ENCODE measurements at places on chromosomes 2 and 18.
A peak's percentile ranks its signal among the peaks of the same experiment; 100 is the strongest.

- no peak for DNase-seq
Measured at GRCh38 chr2:71782323-71782722, 329.0 kb downstream of the DYSF start.

DNA sequence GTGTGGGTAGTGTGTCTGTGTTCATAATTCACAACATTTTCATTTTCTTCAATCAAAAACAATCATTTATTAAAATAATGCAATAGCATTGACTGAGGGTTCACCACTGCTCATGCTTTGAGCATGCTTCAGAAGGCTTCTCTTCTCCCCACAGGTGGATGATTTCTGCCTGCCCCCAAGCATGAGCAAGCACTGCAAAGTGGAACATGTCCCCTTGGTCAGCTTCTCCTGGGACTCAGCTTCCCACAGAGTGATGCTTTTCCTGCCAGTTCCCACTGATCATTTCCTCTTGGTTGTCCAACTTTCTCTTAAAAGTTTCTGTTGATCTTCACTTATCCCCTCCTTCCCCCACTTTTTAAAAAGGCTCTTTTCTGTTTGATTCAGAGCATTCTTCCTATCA is 31.5 kb upstream of the CDH19 start:
- DNase-seq: no peak

- peak; percentile 72 for DNase-seq
Measured at GRCh38 chr18:46628206-46628605, 28.8 kb downstream of the LOXHD1 start.

DNA sequence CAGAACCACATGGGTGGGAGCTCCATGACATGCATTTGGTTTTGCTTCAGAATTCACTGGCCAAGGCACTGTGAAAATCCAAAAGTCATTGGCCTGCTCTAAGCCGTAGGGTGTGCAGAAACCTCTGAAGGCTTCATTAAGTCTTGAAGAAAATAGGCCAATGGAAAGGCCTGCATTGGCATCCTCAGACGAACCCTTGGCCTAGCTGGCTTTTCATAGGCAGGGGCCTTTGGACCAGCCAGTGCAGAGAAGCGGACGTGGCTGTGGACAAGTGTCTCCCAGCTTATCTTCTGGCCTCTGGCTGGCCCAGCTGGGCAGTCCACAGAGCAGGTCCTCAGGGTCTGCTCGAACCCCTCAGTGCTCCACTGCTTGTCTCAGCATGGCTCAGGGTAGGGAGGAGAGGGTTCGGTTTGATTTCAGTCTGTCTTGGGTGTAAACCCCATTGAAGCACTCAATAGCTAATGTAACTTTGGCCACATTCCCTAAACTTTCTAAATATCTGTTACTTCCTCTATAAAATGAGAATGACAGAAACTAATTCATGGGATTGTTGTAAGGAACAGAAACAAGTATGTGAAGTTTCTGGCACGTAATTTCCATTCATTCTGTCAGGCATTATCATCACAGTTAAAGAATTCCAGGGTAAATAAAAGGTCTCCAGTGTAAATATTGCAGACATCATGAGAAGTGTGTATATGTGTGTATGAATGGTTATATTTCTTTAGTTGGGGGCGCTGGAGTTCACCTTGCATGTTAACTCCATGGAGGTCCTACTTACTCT is 125.5 kb downstream of the TFCP2L1 start:
- no peak for DNase-seq

DNA sequence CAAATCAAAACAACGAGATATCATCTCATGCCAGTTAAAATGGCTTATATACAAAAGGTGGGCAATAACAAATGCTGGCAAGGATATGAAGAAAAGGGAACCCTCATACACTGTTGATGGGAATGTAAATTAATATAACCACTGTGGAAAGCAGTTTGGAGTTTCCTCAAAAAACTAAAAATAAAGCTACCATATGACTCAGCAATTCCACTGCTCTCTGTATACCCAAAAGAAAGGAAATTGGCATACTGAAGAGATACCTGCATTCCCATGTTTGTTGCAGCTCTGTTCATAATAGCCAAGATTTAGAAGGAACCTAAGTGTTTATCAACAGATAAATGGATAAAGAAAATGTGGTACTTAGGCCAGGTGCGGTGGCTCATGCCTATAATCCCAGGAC is 124.8 kb downstream of the MSTN start:
- no peak for DNase-seq

DNA sequence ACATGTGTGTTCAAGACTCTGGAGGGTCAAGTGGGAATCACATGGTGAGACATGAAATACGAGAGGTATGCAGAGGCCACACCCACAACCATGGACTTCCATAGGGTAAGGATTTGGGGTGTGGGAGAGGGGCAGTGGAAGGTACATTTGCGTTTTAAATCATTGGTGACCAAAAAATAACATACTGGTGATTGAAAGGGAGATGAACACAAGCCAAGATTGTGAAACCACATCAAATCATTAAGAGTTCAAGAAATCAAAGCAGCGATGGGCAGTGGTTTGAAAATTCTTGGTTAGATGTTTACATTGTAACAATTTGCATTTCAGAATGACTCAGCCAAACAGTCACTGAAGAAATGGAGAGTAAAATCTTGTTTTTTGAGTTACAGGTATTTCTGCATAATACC is 1.9 kb upstream of the CABYR start:
- no peak for DNase-seq

DNA sequence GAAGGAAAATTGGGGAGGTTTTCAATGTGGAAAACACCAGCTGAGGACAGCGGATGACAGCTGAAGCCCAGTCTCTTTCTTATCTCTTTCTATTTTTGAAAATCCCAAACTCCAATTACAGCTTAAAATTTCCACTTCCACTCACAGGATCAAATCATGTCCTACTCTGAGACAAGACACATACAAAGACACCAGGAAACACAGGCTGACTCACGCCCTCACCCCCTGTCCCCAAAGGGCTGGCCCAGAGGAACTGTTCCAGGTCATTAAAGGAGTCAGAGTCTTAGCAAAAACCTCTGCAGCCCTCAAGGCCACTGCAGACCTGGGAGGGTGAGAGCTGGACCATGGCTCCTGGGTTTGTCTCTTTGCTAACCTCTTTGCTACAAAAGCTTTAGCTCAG is 143.1 kb upstream of the CAPN13 start:
- DNase-seq: no peak

DNA sequence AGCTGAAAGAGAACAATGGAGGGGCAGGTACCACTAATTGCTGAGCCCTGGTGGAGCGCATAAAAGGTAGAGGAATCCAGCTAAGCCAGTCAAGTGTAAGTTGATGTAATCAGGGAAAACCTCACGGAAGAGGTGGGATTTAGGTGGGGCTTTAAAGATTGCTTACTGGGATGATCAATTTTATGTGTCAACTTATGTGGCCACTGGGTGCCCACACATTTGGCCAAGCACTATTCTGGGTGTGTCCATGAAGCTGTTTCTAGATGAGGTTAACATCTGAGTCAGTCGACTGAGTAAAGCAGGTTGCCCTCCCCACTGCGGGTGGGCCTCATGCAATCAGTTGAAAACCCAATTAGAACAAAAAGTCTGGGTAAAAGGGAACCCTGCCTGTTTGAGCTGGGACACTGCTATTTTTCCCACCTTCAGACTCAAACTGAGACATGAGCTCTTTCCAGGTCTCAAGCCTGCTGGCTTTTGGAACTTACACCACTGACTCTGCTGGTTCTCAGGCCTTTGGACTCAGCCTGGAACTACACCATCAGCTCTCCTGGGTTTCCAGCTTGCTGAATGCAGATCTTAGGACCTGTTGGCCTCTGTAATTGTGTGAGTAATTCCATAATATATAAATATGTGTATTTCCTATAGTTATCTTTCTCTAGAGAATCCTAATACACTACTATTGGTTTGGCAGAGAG is 67.3 kb downstream of the MYO5B start:
- no peak for DNase-seq

DNA sequence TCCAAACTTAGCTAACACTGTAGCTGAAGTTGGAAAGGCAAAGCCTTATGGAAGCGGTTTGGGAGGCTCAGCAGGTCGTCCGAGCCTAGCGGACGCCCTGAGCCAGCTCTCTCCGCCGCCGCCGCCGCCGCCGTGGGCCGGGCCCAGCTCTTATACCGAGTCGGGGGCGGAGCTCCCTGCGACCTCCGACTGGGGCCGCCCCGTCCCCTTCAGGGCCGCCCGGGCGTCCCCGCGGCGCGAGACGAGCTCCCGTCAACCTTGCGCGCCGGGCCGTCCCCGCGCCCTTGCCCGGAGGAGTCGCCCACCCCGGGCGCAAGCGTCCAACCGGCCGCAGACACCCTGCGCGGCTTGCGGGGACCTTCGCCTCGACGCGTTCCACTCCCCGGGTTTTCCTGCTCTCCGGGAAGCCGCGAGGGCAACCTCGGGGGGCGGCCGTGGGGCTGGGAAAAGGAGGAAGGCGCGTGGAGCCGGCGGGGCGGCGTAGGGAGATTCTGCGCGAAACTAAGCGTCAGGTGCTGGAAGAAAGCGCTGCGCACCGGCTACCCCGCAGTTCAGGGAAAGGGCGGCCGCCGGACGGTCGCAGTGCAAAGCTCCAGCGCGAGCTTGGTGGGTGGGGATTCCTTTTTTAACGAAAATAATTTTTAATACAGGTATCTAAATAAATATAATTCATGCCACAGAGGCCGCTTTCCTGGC is at the start of gene SLC40A1:
TSS of gene SLC40A1 (minus strand) at position 129 of the 696 bp plus-strand sequence. CDS start 326 bp downstream, outside the sequence.
- peak; percentile 20 for DNase-seq

- no peak for DNase-seq
Measured at GRCh38 chr18:2441544-2441943, 129.8 kb downstream of the METTL4 start.

GRCh38 chr18:10249270-10249669 is 205.2 kb upstream of the APCDD1 start:
- no peak for DNase-seq

- no peak for DNase-seq
Measured at GRCh38 chr2:224055101-224055500, 16.0 kb upstream of the SERPINE2 start.

- DNase-seq: no peak
Measured at GRCh38 chr2:233039846-233040530, 7.5 kb downstream of the NEU2 start.

DNA sequence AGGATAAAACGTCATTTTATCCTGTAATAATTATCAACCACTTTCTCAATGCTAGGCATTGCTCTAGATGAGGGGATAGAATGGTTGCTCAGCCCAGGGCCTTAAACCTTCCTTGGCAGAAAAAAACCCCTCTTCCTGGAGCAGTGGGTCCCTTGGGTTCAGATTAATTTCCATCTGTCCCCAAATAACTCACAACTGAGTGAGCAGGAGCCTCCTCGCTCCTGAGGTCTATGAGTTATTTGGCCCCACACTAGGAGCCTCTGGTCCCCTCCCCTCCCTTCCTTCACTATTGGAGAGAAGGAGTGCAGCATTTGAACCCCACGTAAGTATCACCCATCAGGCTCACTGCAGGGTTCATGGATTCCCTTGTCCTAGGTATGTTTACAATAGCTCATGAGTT is 157.5 kb upstream of the FHL2 start:
- no peak for DNase-seq

DNA sequence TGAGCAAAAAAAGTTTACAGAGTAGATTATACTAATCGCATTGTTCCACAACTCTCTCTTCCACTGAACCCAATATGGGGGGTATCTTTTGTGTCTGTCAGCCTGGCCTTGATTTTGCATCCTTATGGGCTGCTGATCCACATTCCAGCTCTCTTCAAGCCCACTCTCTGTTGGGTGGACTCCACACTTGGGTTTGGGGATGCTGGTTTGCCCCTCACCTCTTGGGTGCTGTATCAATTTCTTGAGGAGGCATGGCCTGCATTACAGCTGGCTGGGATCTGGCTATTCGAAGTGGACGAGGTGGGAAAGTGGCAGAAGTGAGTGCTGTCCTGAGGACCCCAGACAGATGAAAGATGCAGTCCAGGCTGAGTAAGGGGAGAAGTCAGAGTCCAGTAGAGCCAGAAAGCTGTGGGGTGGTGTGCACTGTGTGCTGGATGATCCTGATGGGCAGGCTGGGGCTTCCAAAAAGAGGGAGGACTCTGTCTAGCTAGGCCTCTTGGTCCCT is 141.4 kb downstream of the CAPN13 start:
- no peak for DNase-seq

DNA sequence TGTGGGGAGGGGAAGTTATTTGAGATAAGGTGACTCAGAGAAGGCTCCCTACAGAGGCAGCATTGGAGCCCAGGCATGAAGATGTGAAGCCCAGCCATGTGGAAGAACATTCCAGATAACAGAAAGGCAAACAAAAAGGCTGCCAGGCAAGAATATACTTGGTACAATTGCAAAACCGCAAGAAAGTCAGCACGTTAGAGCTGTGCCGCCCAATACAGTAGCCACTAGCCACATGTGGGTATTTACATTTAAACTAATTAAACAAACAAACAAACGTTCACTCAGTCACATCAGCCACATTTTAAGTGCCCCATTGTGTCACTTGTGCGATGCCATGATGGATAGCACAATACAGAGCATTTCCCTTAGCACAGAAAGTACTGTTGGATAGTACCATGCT is 179.6 kb downstream of the SATB2 start:
- DNase-seq: no peak

DNA sequence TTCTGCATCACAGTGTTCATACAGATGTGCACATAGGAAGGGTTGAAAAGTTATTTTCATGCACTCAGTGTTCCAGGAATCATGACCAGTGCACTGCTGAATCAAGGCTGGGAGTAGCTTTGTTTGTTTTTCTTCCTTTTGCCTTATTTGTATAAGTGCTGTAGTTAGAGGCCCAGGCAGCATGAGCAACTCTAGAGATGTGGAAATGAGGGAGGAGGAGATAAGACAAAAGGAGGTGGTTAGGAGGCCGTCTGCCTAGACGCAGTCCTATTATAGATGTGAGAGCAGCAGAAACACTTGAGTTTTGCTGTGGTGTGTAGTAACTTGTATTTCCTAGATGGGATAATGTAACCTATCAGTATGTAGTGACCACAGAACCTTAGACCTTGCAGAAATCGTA is 264.3 kb upstream of the RASGRP3 start:
- no peak for DNase-seq

GRCh38 chr2:218383892-218384519 is 1.9 kb downstream of the SLC11A1 start:
- DNase-seq: no peak

DNA sequence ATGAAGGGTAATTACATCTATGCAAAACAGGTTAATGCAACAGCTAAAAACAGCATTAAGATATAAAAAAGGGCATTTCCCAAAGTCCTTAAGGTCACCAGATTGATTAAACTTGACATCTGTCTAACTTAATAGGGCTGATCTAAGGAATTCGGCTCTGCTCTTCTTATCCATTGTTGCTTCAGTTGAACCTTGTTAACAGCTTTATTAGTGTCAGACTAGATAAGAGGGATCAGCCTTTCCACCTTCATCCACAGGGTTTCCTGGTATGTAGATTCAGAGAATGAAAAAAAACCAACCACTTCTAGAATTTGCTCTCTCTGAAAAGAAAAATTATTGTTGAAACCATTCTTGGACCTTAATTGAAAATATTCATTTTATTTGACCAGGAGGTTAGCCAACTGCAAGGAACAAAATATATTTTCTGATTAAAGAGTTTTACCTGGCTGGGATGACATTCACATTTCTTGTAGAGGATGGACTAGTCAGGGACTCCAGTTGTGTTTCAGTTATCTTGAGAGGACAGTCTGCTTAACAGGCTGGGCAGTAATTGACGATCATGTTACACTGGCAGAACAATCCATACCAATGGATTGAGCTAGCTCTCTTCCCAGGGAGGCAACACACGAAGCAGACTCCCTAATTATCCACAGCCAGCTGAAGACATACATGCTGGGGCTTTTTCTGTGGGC is 357.4 kb upstream of the ACVR2A start:
- no peak for DNase-seq

GRCh38 chr18:46333431-46334135 is 229.4 kb downstream of the HAUS1 start:
- DNase-seq: peak; percentile 51
